Left ventricle myocardium inferior (tissue), 1 donor: ENCODE measurements at places on chromosomes 6 and 20. TPM values are rescaled to one million over a fixed set of nuclear protein-coding genes. Genes with fewer than 3 reads are reported as not detected.

DNA sequence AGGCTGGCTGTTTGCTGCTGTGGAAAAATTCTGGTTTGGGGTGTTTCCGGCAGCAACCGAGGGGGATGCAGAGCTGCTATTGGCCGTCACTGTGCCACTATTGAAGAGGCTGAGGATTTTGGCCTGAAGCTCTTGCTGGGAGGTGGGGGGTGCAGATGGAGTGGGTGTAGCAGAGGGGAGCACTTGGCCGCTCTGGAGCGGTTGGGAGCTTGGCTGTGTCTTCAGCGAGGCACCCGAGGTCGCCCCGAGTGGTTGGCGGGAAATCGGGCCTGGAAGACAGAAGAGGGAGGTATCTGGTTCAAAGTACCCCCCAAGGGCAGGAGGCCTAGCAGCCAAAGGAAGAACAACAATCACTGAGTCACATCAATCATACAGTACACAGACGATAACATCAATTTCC, 27.1 kb downstream of the NCOA5 start:
- H3K27me3 ChIP-seq: peaks cover 16% of the 10 kb centered on the region
- no peak for DNase-seq
- H3K4me3 ChIP-seq: no peak overlapping the region

DNA sequence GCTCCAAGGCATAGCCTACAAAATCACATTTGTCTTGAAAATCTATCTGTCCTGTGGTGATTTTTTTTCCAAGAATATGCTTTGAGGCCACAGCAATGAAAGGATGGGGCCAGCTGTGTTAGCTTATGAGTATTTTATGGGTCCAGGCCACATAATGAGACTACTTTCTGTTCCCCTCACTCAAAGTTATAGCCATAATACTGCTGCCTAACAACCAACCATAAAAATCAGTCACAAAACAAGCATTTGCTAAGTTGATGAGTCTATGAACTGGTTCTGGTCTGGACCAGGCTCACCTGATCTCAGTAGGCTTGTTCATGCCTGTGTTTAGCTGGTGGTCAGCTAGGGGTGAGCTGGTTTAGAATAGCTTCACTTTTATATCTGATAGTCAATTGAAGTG, 192.5 kb upstream of the PLCB4 start:
- H3K27me3 ChIP-seq: no peaks in the 10 kb centered on the region
- H3K4me3 ChIP-seq: no peak overlapping the region
- no peak overlapping the region for H3K27ac ChIP-seq
- no peaks in the 10 kb centered on the region for H3K4me1 ChIP-seq
- DNase-seq: no peak
- H3K36me3 ChIP-seq: no peaks in the 10 kb centered on the region

DNA sequence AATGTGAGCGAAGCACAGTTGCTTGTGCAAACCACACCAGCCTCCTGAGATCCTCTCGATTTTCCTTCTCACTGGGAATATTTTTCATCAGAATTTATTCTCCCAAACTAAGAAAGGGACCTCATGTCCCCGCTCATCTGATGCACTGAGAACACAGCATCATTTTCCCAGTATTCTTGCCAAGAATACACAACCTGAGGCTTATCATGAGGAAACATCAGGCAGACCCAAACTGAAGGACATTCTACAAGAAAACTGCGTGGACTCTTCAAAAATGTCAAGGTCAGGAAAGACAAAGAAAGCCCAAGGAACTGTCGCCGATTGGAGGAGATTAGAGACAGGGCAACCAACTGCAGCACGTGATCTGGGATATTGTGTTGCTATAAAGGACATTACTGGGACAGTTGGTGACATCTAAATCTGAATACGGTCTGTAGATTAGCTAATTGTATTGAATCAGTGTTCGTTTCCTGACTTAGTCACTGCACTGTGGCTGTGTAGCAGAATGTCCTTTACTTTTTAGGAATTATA, 72.3 kb downstream of the SNX5 start:
- H3K4me3 ChIP-seq: peak overlapping the region; percentile 58
- no peak for DNase-seq
- H3K36me3 ChIP-seq: no peaks in the 10 kb centered on the region
- H3K4me1 ChIP-seq: peaks cover 56% of the 10 kb centered on the region
- peak overlapping the region; percentile 91 for H3K27ac ChIP-seq
- no peaks in the 10 kb centered on the region for H3K27me3 ChIP-seq

DNA sequence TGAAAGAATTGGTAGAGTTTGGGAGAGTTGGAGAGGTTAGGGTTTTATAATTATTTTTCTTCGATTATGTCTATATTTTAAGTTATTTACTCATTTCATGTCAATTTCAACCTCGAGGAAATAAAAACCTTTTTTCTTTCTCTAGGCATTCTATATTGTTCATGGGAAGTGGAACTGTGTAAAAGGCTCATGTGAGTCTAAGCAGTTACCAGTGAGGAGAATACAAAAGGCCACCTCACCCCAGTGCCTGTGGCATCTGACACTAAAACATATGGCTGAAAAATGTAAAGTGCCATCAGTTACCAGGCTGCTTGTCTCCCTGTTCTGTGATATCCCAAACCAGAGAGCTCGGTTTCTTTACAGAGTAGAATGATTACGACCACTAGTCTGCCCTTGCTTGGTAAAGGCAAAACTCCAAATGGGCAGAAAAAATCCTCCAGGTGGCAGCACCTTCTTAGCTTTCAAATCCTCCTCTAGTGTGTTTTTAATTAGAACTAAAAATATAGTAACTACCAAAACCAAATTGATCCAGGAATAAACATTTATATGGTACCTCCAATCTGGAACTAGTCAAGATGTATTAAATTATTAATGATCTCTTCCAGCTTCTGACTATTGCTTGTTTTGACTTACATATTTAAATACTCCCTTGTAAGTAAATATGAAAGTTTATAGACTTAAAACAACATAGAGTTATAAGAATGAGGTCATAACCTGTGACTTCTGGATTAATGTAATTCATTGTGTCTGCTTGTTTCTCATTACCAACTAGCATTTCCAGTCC, 122.6 kb upstream of the MCHR2 start:
- H3K27me3 ChIP-seq: peaks cover 35% of the 10 kb centered on the region
- H3K27ac ChIP-seq: no peak overlapping the region
- no peak overlapping the region for H3K4me3 ChIP-seq
- no peaks in the 10 kb centered on the region for H3K4me1 ChIP-seq
- no peaks in the 10 kb centered on the region for H3K36me3 ChIP-seq

DNA sequence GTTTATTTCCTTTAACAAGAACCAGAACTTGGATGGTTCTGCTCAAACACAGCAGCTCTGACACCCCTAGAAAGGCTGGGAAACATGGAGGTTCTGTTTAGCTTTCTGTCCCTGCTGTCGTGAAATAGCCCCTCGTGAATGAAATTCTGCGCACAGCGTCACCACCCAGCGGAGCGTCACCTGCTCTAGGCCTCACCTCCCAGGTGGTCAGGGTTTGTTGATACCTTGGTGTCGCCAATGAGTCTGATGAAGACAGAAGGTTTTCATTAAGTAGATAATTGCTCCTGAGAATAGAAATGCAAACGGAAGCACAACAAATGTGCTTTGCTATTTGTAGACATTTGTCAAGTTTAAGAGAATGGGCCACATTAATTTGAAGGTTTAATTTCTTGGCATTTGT, 135.1 kb downstream of the EDN3 start:
- H3K36me3 ChIP-seq: no peaks in the 10 kb centered on the region
- H3K27me3 ChIP-seq: peaks cover 68% of the 10 kb centered on the region
- H3K4me3 ChIP-seq: no peak overlapping the region
- no peak overlapping the region for H3K27ac ChIP-seq
- DNase-seq: no peak
- no peaks in the 10 kb centered on the region for H3K4me1 ChIP-seq

DNA sequence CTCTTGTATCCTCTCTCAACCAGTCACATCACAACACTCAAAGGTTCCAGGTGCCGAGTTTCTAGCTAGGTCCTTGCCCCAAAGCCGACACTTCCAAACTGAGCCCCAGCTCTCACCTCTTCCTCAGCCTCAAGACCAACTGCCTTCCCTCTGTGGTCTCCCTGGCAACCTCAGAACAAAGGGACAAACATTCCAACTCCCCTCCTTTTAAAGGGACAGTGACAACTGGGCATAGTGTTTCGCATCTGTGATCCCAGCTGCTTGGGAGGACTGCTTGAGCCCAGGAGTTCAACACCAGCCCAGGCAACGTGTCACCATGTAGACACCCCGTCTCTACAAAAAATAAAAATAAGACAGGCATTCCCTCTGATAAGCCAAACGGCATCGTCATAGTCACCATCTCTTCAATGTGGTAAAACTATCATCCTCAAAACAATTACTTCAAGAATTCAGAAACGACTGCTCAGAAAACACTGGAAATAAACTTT, 11.3 kb downstream of the DIDO1 start:
- H3K27ac ChIP-seq: no peak overlapping the region
- no peak for DNase-seq
- H3K4me1 ChIP-seq: peaks cover 83% of the 10 kb centered on the region
- H3K27me3 ChIP-seq: no peaks in the 10 kb centered on the region
- peaks cover 34% of the 10 kb centered on the region for H3K36me3 ChIP-seq

- peaks cover 29% of the 10 kb centered on the region for H3K36me3 ChIP-seq
- DNase-seq: no peak
- no peaks in the 10 kb centered on the region for H3K4me1 ChIP-seq
Observed at GRCh38 chr6:157209865-157210530, 113.3 kb downstream of the TMEM242 start.

GRCh38 chr6:161682982-161683381, 409.1 kb upstream of the AGPAT4 start:
- no peak overlapping the region for H3K4me3 ChIP-seq
- H3K4me1 ChIP-seq: no peaks in the 10 kb centered on the region
- no peaks in the 10 kb centered on the region for H3K27me3 ChIP-seq

GRCh38 chr6:131924881-131925474, 26.2 kb downstream of the CCN2 start:
- no peaks in the 10 kb centered on the region for H3K36me3 ChIP-seq
- H3K27ac ChIP-seq: no peak overlapping the region
- H3K4me1 ChIP-seq: no peaks in the 10 kb centered on the region
- no peak for DNase-seq
- no peaks in the 10 kb centered on the region for H3K27me3 ChIP-seq
- no peak overlapping the region for H3K4me3 ChIP-seq

DNA sequence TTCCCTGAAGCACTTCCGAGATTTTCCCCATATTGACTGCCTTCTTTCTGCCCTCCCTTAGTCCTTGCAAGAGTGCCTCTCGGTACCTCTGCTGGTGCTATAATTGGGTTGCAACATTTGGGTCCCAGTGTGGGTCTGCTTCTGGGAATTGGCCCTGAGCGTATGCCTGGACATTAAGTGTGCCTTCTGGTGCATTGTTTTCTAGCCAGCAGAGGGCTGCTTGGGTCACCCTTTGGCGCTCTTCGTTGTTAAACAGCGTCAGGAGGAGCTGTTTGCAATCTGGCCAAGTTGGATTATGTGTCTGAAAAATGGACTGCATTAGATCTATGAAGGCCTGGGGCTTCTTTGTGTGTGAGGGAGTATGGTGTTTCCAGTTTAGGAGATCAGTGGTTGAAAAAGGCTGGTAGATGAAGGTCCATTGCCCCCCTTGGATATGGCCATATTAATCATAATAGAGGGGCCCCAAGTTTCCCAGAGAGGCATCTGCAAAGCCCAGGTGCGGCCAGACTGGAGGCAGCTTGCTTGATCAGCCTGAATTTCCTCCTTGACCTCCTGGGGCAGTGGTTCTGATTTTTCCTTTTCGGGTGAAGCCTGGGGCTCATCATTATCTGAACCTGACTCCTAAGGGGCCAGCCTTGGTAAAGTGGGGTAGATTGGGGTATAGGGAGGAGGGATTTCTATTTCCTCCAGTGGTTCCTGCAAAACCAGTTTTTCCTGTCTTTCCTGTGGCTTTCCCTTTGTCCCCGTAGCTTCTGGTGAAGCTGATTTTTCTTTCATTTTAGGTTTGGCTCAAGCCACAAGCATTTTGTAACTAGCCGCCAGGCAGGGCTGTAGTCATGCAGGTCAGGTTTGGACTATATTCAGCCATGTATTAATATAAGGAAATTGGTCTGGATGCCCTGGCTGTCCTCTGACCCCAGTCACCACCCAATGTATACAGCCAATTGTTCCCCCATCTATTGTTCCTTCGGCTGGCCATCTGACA, 85.4 kb upstream of the GPR6 start:
- H3K27ac ChIP-seq: no peak overlapping the region
- H3K4me1 ChIP-seq: no peaks in the 10 kb centered on the region
- H3K4me3 ChIP-seq: no peak overlapping the region
- DNase-seq: no peak
- peaks cover 1% of the 10 kb centered on the region for H3K27me3 ChIP-seq

DNA sequence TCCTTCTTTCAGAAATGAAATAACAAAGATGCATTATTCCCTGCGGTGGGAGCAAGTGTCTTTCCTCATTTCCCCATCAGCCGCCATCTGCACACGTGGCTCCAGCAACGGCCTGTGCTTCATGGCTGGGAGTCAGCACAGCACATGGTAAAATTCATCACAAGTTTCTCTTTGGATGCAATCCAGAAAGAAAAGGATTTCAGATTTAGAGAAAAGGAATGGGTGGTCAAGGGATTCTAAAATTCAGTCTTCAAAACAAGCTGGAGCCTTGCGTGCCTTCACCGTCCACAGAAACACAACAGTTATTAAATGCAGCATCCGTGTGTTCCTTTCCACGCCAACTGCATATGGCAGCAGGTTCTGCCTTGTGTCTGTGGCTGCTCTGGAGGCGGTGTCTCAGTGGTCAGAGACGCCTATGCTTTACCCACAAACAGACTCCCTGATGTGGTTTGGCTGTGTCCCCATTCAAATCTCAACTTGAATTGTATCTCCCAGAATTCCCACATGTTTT, 107.6 kb downstream of the THBS2 start:
- H3K4me1 ChIP-seq: peaks cover 18% of the 10 kb centered on the region
- peaks cover 7% of the 10 kb centered on the region for H3K27me3 ChIP-seq
- no peak for DNase-seq

GRCh38 chr6:114569669-114570068, 226.8 kb upstream of the HS3ST5 start:
- H3K4me3 ChIP-seq: no peak overlapping the region
- no peak overlapping the region for H3K27ac ChIP-seq
- H3K36me3 ChIP-seq: no peaks in the 10 kb centered on the region
- H3K4me1 ChIP-seq: no peaks in the 10 kb centered on the region
- DNase-seq: no peak

- DNase-seq: no peak
- no peak overlapping the region for H3K4me3 ChIP-seq
Observed at GRCh38 chr20:44231193-44231592, 15.9 kb upstream of the GDAP1L1 start.

GRCh38 chr6:14502551-14502950, 385.0 kb downstream of the CD83 start:
- no peaks in the 10 kb centered on the region for H3K27me3 ChIP-seq
- no peak overlapping the region for H3K27ac ChIP-seq
- H3K4me1 ChIP-seq: no peaks in the 10 kb centered on the region
- H3K4me3 ChIP-seq: no peak overlapping the region
- H3K36me3 ChIP-seq: no peaks in the 10 kb centered on the region
- no peak for DNase-seq

- H3K4me1 ChIP-seq: peaks cover 11% of the 10 kb centered on the region
- H3K36me3 ChIP-seq: no peaks in the 10 kb centered on the region
- H3K4me3 ChIP-seq: peak overlapping the region; percentile 28
- H3K27me3 ChIP-seq: no peaks in the 10 kb centered on the region
- H3K27ac ChIP-seq: peak overlapping the region; percentile 57
Observed at GRCh38 chr20:4925842-4926530, 75.3 kb downstream of the SLC23A2 start.

Gene DCDC2
- not detected for total RNA-seq

Gene IPCEF1
- total RNA-seq: 1.7 TPM

Gene CDH4
- 0.05 TPM for total RNA-seq

Gene ZNF311
- total RNA-seq: 0.36 TPM

Gene LAMA2
- total RNA-seq: 185 TPM

Gene ZNF334
- 0.71 TPM for total RNA-seq

Gene FBXO5
- 1.6 TPM for total RNA-seq

Gene ORC3
- 20.5 TPM for total RNA-seq

Gene SLC22A1
- 0.27 TPM for total RNA-seq

Gene TCF21
- 5.3 TPM for total RNA-seq
